ENCODE measurements at places on chromosomes 2 and 18.

DNA sequence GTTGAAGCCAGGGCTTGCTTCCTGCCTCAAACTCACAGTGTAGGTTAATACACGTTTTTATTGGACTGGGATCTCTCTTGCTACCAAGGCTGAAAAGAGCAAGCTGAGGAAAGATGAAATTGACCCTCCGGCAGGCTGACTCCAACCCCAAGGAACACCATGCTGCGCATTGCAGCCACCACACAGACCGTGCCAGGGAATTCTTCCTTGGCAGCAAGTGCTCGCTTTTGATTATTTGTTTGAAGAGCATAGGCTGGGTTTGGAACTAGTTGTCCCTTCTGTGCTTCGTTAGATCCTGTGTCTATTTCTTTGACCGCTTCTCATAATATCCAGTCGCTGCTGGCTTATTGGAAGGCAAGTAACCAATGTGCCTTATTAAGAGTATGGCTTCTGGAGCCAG lies 34.4 kb upstream of the DARS1 start:
- no peak for DNase-seq

DNA sequence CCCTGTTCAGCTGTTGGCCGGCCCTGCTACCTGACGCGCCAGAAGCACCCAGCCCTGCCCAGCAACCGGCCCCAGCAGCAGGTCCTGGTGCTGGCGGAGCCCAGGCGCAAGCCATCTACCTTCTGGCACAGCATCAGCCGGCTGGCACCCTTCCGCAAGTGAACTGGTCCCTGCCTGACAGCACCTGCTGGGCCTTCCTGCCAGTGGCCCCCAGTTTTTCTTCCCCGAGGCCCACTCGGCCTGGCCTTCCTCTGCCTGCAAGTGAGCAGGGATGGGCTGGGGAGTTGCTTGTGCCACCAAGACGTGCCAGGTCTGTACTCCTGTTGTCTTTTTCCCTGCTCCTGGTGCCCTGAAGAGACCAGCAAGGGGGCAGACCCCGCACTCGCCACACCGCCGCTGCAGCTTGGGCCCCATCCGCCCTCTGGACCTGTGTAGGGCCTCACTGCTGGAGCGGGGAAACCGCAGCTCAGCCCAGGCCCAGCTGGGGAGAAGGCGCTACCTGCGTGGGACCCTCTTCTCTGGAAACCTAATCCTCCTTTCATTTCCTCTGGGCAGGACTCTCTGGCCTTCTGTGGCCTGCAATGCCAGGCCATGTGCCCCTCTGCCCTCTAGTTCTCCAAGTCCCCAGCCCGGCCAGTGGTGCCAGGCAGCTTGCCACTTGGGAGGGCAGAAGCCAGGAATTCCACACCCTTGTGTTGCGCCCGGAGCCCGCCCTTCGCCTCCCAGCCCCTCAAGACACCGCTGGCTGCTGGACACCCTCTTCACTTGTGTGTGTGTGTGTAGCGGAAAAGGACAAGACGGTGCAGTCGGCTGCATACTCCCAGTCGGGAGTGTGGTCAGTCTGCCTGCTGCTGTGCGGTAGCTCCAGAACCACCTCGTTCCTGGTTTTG lies 47.0 kb downstream of the FAM168B start:
- DNase-seq, result no peak

GRCh38 chr2:238180554-238180953 lies 21.8 kb downstream of the ERFE start:
- DNase-seq, result no peak

DNA sequence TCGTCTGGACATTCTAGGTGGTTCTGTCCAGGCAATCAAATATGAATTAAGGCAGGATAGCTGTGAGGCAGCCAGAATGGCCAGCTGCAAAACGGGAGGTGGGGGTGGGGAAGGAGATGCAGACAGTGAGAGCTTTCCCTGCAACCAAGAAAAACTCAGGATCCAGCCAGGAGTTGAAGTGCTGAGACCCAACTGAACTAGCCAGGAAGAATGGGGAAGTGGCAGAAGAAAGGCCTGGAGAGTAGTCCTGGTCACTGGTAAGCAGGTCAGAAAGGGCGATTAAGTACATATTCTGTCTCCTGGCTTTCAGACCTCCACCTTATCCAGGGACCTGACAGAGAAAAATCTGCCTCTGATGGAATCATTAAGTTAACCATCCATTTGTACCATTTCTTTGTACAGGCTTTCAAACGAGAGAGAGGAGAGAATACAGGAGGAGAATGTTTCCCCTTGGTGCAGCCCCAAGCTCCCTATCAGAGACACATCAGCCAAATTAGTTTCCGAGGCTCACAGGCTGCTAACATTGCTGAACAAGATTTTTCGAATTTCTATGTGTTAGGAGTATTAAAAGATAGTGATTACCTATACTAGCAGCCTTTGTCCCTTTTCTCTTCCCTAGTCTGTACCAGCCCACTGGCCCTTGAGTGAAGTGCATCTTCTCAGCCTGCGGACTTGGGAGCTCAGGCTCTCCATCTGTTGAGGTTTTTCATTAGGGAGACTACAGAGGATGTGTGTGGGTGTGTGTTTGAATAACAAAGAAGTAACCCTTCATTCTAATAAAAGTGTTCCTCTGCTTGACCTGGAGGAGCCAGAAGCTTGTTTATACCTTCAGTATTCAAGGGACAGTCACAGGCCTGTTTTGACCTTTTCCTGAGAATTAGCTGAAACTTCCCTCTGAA lies 12.5 kb upstream of the HOXD1 start:
- DNase-seq, result no peak

DNA sequence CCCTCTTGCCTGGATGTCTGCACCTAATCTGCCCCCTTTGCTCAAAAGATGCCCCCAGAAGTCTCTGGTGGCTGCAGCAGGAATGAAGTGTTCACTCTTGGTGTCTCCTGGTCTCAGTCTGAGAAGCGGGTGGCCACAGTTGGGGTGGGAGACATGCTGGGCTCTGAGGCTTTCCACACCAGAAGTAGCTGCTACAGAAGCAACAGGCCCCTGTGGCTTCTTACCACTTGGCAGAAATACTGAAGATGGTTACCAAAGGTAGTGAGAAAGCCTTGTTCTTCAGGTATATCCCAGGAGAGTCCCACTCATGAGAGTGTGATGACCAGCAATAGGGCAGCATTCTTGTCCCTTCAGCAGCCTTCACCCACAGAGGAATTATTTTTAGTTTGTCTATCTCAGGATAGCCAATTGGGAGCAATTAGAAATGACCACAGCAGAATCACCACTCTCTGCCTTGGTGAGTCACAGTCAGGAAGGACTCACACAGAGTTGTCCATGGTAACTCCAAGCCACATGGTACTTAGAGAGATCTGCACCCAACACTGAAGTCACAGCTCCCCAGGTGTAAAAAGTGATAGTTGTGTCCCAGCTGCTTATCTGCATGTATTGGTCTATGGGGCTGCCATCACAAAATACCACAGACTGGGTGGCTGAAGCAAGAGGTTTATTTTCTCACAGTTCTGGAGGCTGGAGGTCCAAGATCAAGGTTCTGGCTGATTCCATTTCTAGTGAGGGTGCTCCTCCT lies 169.8 kb upstream of the ID2 start:
- no peak for DNase-seq

- DNase-seq, result no peak
These were observed 2.0 kb upstream of the OSR1 start for GRCh38 chr2:19360266-19360965.

DNA sequence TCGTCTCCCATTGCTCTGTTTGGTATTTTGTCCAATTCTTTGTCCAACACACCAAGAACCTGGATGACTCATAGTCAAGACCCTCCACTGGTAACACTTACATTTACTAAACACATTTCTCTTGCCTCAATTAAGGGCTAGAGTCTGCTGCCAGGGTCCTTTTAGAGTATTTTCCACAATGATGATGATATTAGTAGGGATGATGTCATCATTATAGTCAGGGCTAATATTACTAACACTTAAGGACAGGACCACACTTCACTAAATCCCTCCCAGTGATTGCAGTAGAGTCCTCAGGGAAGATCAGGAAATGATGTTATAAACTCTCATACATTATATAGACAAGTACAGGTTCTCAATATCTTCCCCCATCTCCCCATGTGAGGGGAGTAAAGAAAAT lies 13.6 kb upstream of the SS18 start:
- DNase-seq, result no peak

DNA sequence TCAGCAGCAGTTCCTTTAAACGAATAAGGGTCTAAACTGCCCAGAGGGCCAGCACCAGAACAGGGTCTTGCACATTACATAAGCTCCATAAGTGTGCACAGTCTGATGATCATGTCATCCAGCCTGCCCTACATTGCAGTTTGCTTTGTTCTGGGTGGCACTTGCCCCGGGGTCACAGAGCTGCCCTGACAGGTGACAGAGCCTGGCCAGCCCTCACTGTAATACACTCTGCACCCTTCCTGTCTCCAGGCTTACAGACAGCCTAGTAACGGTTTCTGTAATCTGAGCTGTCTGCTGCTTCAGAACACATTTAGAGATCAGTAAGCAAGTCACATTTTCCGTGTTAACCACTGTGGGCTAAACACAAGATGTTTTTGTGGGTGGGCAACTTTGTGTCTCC lies 213.3 kb downstream of the FAM210A start:
- DNase-seq, result no peak

DNA sequence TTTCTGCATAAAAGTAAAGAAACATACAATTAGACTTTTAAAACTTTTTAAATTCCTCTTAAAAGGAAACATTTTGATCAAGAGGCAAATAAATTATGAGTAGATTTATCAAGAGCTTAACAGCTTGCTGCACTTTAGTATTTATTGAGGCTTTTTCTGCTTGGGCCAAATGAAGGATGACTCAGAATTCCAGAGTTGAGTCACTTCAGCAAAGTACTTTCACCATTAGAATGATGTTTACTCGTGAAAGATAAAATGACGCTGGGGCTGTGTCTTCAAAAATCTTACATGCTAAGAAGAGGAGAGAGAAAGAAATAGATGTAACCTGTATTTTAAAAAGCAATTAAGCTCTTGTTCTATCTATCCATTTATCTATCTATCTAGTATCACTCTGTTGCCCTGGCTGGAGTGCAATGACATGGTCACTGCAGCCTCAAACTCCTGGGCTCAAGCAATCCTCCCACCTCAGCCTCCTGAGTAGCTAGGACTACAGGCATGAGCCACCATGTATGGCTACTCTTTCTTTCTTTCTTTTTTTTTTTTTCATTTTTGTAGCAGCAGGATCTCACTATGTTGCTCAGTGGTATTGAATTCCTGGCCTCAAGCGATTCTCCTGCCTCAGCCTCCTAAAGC lies 75.3 kb upstream of the RIOK3 start:
- DNase-seq, result peak; percentile 39

DNA sequence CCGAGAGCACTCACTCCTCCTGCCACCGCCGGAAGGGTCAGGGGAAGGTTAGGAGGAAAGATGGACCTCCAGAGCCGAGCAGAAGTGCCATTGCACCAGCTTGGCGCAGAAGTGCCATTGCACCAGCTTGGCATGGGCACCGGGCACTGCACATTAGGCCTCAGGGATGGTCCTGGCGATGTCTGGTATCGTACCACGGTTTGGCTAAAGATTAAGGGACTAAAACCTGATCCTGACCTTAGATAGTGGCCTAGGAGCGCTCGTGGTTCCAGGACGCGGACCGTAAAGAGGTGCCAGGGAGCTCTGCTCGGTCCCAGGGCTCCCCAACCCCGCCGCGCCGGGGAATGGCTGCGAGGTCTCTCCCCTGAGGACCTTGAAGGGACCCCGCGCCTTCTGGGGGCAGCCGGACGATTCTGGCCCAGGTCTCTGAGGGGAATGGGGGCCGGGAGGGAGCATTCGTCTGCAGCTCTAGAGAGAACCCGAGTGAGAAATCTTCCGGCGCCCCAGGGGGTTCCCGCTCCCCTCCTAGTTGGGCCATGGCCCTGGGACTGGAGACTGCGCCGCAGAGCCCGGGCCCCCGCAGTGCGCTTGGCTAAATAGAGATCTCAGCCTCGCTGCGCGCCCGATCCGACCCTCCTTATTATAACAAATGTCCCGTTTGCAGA lies 1.8 kb downstream of the PAX8 start:
- DNase-seq, result no peak

DNA sequence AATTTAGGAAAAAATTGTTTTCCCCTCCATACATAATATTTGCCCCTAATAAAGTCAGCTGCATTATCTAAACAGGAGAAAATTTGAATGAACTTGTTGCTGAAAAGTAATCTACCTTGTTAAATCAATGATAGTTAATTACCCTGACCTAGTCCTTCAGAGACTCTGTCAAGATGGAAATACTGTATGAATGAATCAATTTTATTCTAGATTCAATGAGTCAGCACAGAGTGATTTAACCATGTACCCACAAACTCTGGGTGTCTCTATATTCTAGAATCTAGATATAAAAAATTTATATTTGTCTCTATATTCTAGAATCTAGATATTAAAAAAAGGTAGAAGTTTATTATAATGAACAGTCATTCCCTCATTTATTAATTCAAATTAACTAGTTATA lies 36.2 kb downstream of the NDUFAF7 start:
- DNase-seq, result no peak

DNA sequence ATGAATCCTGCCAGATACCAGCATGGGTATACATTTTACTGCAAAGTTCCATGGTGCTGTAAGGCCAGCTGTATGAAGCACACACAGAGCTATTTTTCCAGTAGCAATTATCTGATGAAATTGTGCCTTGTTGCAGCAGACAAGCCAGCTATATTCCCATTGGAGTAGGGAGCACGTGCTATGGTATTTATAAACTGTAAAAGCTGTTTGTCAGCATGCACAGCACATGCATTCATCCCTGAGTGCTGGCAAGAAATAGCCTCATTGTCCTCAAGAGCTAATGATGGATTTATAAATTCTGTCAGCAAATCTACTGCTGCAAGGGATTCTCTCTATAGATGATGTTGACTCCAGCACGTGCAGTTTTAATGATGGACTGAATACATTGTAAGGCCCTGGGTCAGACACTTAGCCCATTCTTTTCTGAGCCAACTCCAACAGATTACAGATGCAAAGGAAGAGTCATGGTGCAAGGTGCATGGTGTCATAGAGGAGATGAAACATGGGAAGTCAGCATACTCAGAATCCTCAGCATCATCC lies 61.7 kb downstream of the KCNS3 start:
- no peak for DNase-seq

GRCh38 chr18:10057401-10057893 lies 143.6 kb downstream of the VAPA start:
- no peak for DNase-seq

DNA sequence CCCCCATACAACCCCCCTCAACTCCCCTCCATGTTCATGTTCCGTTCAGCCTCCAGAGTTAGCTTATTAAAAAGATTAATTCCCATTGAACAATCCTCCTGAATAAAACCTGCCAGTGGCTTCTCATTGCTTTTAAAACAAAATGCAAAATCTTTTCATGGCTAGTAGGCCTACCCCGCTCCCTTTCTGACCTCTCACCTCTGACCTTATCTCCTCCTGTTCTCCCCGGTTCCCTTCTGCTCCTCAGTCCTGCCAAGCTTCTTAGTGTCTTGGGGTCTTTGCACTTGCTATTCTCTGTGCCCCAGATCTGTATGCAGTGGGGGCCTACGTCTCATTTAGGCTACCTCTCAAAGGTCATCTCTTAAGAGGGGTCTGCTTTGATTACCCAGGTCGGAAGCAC lies 64.3 kb downstream of the RHOB start:
- no peak for DNase-seq

DNA sequence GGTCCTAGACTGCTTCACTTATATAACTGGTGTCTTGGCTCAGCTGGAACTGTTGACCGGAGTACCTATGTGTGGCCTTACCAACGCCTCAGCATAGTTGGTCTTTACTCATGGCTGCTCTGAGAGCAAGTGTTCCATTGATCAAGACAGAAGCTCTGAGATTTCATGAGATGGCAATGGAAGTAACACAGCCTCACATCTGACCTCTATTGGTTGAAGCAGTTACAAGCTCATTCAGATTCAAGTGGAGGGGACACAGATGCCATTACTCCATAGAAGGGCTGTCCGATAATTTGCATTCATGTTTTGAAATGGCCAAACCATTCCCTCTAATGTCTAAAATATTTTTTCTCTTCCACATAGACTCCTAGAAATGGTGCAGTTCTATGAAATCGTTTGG lies 46.4 kb upstream of the STK39 start:
- no peak for DNase-seq

Measured in epithelial cell of prostate (primary cell).